RWPE2 (cell line): ENCODE measurements at places on chromosomes 7 and 10.

DNA sequence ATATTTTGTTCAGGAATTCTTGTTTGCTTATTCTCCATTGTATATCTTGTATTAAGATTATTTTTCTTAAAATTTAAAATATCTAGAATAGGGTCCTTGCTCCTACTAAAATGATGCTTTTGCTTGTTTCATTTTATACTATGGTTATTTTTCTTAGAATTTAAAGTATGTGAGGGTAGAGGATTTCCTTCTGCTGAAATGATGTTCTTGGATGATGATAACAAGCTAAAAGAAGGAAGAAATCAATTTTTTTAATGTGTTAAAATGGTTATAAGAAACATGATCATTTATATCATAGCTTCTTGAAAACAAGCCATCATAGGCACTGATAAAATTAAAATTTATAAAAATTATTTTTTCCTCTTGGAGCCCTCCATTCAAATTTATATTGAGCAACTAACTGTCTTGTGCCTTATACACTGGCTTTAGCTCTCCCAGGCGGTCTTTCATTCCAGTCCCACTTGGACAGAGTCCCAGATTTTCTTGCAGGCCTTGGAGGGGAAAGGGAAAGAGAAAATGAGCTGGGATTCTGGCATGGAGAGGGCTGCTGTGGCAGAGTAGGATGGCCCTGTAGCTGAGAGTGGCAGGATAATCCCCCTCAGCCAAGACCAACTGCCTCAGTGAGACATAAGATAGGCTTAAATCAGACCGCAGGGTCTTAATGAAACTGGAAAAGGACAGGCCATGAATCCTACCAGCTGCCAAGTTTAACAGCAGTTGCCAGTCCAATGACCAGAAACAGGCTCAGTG, 60.2 kb downstream of the DNAJB9 start:
- no peak for DNase-seq

DNA sequence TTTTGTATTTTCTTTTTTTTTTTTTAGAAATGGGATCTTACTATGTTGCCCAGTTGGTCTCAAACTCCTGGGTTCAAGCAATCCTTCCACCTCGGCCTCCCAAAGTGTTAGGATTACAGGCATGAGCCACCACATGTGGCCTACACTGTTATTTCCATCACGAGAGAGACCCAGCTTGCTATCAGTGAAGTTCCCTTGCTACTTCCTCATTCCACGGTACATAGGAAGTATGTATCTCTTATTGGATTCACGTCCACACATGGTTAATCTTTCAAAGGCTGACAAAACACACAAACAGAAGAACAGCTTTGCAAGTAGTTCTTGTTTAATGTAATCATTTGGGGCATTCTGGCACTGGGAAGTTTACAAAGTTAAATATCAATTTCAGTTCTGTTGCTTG, 50.9 kb downstream of the DCLRE1A start:
- no peak for DNase-seq

GRCh38 chr7:40598915-40599314, 464.1 kb downstream of the SUGCT start:
- DNase-seq = no peak

DNA sequence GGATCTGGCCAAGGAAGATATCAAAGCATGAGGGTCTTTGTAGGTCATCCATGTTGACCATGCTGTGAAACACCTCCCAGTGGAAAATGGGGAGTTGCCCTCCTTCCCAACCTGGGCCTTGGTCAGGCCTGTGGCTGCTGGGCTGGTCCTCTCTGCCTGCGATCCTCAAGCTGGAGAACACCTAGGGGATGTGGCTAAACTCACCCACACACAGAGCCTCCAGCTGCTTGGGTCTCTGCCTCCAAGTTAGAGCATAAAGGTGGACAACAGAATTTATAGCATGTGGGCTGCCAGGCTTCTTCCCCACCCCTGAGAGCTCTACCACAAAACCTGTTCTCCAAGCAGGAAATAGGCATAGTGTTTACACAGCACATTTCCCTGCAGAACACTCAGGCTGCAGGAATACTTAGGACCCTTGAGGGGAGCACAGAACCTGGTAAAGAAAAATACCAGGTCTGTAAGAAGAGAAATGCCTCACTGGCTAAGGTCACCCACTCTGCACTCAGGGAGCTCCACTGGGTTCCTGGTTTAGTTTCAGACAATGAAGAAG, at the start of gene SFTPA2:
Gene SFTPA2, minus strand, starts transcription at position 248 of the 550 bp plus-strand sequence. CDS start 924 bp downstream, outside the sequence.
- no peak for DNase-seq

DNA sequence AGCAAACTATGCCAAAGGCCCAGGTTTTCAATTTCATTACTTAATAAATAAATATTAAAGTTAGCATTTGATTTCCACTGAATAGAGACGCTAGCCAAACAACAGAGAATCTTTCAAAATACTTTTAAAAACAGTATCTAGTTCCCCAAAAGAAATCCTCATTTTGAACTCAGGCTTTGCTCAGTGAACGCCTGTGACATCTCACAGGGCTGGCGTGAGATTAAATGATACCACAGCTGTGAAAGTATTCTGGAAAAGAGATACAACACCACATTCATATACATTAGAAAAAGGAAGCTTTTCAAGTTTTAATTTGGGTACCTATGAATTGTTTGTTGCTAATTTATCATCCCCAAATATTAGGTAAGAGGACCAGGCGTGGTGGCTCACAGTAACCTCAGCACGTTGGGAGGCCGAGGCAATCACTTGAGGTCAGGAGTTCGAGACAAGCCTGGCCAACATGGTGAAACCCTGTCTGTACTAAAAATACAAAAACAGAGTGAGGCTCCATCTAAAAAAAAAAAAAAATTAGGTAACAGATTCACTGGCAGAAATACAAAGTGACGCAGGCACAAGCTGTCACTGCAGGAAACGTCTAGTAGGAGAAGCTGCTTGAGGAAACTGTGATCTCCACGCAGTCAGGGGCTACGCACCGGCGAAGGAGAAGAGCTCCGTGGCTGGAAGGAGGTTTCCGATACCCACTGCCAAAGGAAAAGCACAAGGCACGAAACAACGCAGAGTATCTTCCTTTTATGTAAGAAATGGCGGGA, 50.0 kb downstream of the AMZ1 start:
- DNase-seq = no peak

DNA sequence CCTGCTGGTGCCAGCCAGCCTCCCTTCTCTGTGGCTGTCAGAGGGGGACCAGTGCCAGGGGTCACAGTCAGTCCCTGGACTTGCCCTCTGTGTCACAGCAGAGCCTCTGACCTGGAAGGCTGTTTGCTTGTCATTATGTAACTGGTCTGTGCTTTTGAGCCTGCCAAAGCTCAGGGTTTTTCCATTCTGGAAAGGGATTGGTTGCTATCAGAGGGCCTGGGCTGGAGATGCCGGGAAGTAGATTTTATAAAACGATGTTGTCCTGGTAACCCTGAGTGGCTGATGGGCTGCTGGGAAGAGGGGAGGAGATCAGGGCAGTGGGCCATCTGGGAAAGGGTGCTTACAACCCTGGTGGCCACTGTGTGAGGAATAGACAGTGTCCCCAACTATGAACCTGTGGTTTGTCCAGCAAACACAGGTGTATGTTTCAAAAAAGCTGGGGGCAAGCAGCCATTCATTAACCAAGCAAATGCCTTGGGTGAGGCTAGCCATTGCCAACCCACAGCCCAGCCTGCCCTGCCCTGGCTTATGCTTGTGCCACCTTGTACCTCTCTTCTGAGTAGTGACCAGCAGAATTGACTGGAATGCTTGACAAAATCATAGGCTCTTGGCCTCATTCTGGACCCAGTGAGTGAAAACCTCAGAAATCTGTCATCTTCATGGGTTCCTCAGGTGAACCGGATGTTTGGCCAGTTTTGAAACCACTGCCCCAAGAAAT, 21.6 kb downstream of the SFTPD start:
- DNase-seq = no peak

GRCh38 chr7:50592940-50593339, 27.7 kb upstream of the DDC start:
- DNase-seq = no peak

- no peak for DNase-seq
Observed at GRCh38 chr10:62554632-62555199, 180.5 kb downstream of the ZNF365 start.

DNA sequence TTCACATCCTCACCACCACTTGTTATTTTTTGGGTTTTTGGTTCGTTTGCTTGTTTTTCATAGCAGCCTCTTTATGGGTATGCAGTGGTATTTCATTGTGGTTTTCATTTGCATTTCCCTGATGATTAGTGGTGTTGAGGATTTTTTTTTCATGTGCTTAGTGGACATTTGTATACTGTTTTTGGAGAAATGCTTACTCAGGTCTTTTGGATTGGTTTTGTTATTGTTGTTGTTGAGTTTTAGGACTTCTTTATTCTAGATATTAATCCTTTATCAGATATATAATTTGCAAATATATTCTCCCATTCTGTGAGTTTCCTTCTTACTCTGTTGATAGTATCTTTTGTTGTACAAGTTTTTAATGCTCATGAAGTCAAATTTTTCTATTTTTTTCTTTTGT, 42.8 kb downstream of the GAD2 start:
- DNase-seq = no peak

DNA sequence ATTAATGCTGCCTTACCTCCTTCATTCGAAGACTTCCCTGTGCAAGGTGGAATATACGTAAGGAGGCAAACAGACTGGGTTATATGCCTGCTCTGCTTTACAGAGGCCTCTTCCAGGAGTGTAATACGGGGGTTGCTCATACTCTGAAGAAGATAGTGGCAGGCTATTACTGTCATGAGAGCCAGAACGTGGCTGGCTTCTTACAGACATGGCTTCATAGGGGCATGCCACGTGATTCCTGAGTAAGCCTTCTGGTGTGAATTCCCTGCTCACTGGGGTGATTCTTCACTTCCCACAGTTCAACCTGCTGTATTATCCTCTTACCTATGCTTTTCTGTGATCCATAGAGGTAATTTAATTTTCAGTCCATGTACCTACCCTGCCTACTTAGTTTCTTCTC, 141.8 kb downstream of the ST7 start:
- no peak for DNase-seq

GRCh38 chr7:2632733-2633537, 1.1 kb downstream of the TTYH3 start:
- DNase-seq = no peak

DNA sequence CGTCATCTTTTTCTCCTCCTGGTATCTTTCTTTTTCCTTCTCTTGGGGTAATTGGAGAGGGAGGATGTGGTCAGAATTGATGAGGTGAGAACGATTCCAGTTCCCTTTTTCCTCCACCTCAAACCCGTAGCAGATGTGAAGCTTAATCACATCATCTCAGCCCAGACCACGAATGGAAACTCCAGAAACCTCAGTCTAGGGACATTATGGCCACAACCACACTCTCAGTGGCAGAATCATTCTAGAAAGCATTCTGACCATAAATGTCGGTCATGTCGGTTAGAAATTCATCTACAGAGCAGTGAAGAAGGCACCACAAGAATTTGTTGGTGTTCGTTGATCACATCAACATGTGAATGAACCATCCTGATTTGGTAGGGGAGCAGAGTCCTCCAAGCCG, 78.7 kb downstream of the GATA3 start:
- no peak for DNase-seq

DNA sequence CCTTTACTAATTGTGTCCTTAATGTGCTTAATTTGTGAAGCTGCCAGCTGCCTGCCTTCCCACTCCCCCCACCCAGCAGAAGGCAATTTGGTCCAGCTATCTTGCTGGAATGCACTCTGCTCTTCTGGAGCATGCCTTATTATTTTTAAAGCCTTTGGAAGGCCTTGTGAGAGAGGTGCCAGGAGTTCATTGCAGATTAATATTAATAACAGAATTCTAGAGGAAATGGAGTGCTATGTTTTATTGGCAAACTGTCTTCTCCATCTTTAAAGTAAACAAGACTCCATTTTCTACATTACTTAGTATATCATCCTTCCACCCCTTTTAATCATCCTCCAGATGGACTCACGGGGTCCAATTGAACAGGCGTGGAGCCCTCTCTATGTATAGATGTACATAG, 50.8 kb upstream of the ZNF32 start:
- DNase-seq = no peak

DNA sequence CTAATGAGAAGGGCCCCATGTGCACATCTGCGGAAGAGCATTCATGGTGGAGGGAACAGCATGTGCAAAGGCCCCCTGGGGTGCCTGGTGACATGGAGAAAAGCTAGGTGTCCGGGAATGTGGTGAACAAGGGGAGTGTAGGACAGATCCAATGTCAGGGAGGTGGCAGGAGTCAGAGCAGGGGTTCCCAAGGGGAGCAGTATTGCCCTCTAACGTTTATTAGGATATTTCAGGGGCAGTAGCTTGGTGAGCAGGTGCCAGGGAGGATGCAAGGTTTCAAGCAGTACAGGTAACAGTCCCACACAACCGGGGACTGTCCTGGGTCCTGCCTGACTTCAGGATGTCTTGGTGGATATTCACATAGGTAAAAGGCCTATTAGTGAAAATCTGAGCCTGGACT, 209.6 kb downstream of the EMX2 start:
- no peak for DNase-seq

- no peak for DNase-seq
Observed at GRCh38 chr7:7208520-7208919, 26.2 kb downstream of the C1GALT1 start.

DNA sequence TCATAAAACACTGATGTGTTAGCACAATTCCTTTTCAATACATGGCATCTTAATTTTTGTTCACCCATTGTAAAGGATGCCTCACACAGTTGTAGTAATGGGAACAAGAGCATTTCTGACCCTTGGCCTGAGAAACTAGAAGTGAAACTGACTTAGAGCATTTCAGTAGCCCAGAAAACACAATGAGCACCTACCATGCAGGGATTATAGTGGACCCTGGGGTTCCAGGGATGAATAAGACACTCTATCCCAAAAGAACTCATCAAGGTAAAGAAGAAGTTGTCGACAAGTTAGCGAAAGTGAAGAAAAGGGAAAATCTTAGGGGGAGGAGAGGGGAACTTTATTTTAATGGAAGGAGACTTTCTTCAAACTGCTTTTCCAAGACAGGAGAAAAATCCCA, 125.6 kb downstream of the NT5C2 start:
- DNase-seq = no peak

DNA sequence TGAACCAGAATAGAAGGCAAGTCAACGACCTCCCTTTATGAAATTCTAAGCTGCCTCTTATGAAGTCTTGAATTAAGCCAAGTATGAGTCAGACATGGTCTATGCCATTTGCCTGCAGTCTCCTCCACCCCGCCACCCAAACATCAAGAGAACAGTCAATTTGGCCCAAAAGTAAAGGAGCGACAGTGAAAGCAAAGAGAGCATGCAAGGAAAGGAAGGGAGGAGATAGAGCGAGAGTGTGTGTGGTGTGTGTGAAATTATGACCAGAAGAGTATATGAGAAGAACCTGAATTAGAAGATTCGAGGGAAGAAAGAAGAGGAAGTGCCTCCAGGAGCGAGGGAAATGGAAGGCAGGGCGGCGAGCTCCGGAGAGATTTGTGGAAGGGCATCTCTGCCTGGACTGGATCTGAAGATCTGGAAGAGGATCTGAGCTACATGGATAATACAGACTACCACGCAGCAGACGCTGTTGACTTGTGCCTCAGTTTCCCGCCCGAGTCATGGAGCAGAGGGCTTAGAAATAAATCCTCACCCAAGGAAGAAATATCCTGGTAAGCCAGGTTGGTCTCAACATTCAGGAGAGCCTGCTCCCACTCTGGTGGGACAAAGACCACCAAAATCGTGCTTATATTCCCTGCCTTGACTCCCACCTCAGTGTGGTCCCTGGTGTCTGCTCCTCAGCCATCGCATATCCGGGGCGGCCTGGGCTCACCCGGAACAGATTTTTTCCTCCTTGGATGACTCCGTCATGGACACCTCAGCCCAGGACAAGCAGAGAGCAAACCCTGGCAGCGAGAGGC, 459 bp downstream of the ZDHHC6 start:
- no peak for DNase-seq
